Neural crest cell (in vitro differentiated cells): ENCODE measurements at places on chromosomes 5 and 9.
A peak's percentile ranks its signal among the peaks of the same experiment; 100 is the strongest.

GRCh38 chr5:56155992-56156584, 77.0 kb downstream of the ANKRD55 start:
- no peak for DNase-seq

DNA sequence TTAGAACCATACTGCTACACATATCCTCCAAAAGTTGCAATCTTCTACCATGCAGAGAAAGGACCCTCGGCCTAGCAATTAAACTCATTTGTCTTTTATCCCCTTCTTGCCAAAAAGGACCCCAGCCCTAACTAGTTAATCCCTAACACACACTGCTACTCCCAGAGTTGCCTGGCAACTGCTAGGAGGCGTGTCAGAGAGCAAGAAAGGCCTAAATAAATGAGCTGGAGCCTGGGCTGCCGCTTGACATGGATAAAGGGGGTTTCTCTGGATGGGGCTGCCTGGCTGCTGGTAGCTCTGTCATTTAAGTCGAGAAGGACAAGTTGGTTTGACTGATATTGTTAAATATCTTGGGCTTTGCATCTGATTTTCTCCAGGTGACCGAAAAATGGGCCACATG, 194.8 kb downstream of the CRB2 start:
- DNase-seq, result peak; percentile 27

- DNase-seq, result no peak
Observed at GRCh38 chr5:78526049-78526525, 122.5 kb downstream of the LHFPL2 start.

GRCh38 chr5:159097784-159098602, 1.7 kb downstream of the EBF1 start:
- no peak for DNase-seq

- no peak for DNase-seq
Observed at GRCh38 chr5:31131381-31131891, 62.0 kb upstream of the CDH6 start.

GRCh38 chr5:140710899-140711552, 10.8 kb downstream of the ZMAT2 start:
- DNase-seq, result peak; percentile 76

DNA sequence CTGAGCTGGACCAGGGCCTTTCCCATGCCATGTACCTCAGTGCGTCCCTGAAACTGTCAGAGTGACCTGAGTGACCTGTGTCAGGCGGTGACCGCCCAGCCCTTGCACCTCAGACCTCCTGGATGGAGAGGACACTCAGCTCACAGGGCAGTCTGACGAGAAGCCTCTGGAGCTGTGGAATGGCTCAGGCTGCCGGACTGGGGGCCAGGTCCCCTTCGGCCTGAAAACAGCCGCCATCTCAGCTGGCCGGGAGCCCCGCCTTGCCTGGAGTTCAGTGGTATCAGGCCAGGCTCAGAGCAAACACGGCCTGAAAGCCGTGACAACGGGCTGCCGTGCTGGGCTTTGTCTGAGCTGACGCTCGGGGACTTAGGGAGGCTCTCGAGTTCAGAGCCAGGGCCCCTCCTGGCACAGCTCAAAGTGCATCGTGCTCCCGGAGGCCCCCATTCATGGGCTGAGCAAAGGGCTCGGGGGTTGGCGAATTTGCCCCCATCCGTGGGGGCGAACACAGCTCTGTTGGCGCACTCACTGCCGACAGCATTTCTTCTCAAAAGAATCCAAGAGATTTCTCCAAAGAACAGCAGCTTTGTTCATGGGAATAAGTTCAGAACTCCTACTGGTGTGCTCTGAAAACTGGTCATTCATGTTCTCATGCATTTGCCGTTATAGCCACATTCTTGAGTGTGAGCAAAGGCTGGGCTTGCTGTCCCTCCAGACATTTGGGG, 8.4 kb upstream of the SLC9A3 start:
- no peak for DNase-seq

GRCh38 chr5:176680226-176680563, 32.9 kb downstream of the TSPAN17 start:
- no peak for DNase-seq

DNA sequence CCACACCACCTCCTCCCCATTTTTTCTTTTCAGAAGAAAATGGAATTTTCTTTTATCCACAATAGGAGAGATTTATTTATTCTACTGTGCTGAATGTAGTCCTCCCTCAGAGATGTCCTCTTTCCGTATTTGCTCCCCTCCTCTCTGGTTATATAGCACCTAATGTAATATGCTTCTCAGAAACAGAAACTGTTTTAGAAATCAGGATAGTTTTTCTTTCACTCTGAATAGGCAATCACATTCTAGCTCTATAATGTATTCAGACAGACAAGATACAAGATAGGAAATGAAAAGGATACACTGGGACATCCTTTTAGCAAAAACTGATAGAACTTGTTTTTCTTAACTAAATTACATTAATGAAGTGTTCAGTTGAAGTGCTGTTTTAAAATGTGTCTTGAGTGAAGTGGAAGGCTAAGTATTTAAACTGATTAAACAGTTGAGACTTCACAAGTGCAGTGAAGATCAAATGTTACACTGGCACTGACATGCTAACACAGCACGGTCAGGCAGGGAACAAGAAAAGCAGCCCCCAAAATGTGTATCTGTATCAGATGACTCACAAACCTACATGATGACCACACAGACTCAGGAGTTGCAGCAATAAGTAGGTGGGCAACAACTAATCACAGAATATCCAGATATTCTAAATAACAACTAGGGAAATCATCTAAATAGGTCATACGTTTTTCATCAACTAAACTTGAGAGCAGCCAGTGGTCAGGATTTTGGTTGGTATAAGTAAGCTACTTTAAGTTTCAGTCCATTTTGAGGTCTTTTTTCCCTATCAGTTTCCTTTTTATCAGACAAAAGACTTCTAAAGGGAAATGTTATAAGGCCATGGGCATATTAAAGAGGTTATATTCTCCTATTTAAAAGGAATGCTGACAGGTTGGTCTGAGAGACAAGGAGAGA, 260.4 kb downstream of the MLLT3 start:
- no peak for DNase-seq

DNA sequence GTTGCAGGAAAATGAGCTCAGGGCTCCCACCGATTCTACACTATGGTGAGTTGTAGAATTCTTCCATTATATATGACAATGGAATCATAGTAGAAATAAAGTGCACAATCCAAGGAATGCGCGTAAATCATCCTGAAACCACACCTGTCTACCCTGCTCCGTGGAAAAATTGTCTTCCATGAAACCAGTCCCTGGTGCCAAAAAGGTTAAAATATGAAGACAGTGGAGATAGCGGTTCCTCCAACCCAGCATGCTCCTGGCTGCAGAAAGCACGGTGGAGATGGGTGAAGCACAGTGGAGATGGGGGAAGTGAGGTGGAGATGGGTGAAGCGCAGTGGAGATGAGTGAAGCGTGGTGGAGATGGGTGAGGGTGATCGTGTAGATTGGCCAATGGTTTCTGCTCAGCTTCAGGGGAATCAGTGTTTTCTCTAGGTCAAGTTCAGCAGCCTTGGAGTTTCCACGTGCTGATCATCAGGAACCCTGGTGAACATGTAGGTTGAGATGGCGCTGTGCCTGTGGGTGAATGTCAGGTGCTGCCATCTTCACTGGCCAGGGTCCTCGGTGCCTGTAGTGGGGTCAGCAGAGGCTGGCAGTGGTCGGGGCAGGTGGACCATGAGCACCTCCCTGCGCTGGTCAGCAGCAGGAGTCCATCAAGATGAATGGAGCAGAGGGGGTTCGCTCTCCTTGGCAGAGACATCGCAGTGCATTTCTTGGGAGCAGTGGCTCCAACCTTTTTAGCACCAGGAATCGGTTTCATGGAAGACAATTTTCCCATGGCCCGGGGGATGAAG, 20.3 kb downstream of the PAEP start:
- no peak for DNase-seq

GRCh38 chr5:82341325-82341724, 63.2 kb upstream of the RPS23 start:
- DNase-seq, result no peak

DNA sequence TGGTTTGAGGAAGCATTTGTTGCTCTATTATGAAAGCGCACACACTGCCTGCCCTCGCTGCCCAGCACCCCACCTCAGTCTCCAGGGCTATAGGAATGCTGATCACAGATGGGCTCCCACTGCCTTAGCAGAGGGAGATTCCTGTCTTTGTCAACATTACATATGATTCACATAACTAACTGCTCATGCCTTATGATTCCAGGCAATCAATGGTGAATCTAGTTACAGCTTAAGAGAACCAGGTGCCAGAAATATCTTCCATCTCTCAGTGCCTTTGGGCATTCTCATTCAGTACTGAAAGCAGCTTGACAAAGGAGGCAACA, 458.9 kb upstream of the C9orf72 start:
- DNase-seq, result no peak

- DNase-seq, result no peak
Observed at GRCh38 chr5:126924331-126925033, 105.9 kb downstream of the MARCHF3 start.
